HEK293T (cell line): ENCODE measurements at places on chromosomes 7 and 10.
A peak's percentile ranks its signal among the peaks of the same experiment; 100 is the strongest.

- no peak for DNase-seq
These were observed 12.6 kb downstream of the NACAD start for GRCh38 chr7:45075871-45076796.

- no peak for DNase-seq
These were observed 478.1 kb downstream of the PTPRN2 start for GRCh38 chr7:158109364-158110033.

DNA sequence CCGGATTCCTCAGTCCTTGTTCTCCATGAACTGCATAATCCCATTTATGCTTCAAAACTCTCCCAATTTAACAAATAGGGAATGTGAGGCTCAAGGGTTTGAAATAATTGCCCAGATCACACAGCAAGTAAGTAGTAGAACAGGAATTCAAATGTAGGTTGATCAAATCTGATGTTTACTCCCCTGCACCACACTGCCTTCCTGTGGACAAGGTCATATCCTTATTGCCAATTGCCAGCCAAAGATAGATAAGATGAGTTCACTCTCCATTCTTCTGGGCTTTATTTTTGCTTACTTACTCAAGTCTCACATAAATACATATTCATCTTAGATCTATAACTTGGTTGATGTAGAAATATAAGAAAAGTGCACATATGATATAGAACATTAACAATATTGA, 435.2 kb upstream of the ETV1 start:
- DNase-seq, result no peak

- no peak for DNase-seq
These were observed 4.3 kb downstream of the PFKP start for GRCh38 chr10:3071405-3072198.

DNA sequence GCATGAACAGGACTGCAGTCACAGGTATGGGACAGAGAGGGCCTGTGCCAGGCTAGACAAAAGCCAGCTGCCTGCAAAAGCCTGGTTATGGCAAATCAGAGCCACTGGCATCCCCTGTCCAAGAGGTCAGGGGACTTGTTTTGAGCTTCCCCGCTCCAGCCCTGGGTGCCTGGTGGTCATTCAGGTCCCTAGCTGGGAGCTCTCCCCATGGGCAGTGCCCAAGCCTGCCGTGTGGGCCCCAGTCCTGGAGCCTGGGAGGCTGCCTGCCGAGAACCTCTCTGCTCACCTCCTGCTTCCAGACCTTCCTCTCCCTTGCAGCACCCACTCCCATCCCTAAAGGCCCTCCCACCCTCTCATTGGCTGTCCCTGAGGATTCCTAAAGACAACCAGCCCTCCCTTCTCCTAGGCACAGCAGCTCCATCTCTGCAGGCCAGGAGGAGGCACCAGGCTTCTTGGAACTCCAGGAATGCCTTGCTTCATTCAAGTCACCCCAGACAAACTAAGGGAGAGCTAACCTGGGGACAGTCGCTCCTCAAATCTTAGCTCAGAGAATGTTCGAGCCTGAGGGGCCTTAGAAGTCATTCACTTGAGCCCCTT, 150.6 kb downstream of the C10orf105 start:
- no peak for DNase-seq

DNA sequence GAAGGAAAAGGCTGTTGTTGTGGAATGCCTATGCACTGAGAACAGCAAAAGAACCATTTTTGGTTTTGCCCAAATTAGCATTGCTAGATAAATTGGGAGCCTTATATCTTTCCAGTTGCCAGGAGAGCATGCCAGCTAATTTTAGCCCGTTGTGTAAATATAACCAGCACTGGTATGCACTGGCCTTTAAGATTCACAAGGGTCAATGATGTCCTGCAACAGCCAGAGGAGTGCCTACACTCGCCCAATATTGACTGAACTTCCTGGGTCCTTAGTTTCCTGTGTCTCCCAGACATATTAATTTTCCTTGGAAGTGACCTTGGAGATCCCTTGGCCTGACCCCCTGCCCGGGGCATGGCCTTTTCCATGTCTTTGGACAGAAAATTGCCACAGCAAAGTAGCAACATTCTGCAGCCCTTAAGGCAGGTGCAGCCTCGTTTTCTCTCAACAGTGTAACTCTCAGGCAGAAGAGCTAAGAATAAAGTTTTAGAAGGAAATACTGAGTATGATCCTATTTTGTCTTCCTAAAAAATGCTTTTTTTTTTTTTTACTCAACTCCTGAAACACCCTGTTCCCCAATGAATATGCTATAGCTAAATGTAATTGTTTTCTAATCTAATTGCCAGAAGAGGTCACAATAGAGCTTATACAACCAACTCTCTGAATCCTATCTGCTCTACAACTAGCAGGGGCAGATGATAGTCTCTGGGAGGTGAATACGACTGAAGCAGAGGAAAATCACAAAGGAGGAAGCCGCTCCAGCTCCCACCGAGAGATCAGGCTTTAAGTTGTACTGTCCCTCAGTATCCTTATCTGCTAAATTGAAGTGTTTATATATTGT, 131.9 kb upstream of the PCGF5 start:
- DNase-seq, result no peak

- no peak for DNase-seq
These were observed 26.5 kb upstream of the TMEM248 start for GRCh38 chr7:66894463-66895080.

DNA sequence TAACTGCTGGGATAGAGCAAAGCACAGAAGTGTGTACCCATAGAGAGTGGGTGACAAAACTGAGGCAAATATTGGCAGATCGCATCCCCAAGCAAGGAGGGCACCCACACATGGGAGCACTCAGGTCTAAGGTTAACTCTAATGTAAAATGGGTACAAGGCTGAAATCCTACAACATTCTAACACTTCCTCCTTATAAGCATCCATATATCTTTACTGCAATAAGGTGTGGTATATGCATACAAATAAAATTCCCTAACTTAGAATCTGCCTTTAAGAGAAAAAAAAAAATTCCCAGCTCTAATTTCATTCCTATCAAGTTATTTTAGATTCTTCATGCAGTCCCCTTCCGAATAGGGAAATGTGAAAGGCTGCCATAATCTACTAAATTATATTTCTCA, 18.7 kb downstream of the EIF3A start:
- DNase-seq, result no peak

GRCh38 chr7:28358423-28358868, 53.9 kb upstream of the CREB5 start:
- no peak for DNase-seq

- no peak for DNase-seq
These were observed 54.9 kb upstream of the IGFBP3 start for GRCh38 chr7:45975847-45976484.

GRCh38 chr10:61830846-61831273, 70.6 kb upstream of the ARID5B start:
- no peak for DNase-seq

GRCh38 chr7:2109936-2110609, 122.7 kb downstream of the MAD1L1 start:
- DNase-seq, result no peak

DNA sequence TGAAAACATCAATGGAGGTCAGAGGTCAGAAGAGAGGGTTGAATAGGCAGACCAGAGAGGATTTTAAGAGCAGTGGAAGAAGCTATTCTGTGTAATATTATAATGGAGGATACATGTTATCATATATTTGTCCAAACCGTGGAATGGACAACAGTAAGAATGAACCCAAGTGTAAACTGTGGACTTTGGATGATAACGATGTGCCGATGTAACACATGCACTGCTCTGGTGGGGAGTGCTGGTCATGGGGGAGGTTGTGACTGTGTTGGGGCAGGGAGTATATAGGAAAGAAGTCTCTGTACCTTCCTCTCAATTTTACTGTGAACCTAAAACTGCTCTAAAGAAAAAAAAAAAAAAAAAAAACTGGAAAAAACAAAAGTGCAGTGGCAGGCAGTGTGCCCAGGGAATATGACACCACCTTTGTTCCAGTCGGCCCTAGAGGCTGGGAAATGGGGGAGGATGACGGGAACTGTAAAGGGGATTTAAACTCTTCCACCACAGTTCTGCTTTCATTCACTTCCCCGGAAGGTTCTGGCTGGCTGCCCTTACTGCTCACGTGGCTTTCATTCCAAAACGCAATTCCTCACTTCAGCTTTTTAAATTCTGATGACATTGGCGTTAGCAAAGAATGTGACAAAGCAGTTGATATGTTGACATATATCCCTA, 113.7 kb upstream of the ANKRD1 start:
- DNase-seq, result peak; percentile 21

- DNase-seq, result no peak
These were observed 76.4 kb downstream of the GRK5 start for GRCh38 chr10:119283818-119284217.

DNA sequence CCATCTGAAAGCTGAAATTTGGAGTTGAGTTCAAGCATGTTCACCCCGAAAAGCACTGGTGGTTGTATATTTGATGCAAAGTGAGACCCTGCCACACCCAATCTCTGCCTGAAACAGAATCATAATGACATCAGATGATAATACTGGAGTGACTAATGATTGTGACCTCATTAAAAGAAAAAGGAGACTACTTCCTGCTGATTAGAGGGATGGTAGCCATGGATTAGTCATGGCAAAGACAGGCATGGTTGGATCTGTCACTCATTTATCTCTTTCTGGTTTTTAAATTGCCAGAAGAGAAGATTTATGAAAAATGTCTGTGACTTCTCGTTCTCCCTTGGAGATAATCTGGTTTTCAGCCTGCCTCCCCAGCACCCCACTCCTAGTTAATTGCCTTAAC, 101.2 kb downstream of the BAMBI start:
- no peak for DNase-seq

DNA sequence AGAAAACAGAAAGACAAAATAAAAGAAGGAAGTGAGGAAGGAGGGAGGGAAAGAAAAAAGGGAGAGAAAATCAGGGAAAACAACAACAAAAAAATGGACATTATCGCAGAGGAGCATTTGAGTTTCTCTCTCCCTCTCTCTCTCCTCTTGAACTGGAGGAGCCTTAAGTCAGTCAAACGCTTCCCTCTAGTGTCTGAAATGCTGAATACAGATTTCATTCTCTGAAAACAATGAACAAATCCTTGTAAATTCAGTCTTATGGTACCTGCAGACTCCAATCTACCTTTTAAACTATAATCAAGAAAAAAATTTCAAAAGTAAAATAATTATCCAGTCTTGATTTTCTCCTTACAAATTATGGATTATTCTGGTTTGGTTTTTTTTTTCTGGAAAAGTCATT, 89.2 kb upstream of the PFKP start:
- peak; percentile 36 for DNase-seq

- DNase-seq, result no peak
These were observed 31.4 kb downstream of the ANK3 start for GRCh38 chr10:60358282-60358681.

DNA sequence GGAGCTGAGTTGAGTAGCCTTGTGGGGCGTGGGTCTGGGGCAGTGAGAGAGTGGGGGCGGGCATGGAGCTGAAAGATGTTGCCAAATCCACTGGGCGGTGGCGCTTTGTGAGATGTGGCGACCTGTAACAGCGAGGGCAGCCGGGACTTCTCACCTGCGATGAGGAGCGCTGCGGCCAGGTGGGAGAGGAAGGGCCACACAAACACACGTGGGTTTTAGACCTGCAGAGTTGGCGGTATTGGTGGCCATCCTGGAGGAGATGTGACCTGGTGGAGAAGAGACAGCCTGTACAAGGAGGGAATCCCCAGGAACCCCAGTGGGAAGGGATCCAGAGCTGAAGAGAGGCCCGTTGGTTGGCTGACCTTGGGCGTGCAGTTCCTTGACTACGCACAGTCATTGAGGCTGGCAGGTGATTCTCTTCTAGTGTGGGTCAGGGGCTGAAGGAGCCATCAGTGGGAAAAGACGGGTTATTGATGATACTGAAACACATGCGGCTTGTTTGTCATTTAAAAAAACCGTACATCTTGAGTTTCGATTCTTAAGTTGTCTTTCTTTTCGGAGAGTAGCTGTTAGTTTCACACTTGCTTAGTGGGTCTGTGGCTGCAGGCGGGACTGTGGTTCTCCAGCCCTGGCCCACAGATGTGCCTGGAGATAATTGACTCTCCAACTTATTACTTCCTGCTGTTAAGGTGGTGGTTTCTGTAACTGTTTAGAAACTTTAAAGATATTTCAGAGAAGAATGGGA, 2.4 kb downstream of the CHST12 start:
- DNase-seq, result no peak

DNA sequence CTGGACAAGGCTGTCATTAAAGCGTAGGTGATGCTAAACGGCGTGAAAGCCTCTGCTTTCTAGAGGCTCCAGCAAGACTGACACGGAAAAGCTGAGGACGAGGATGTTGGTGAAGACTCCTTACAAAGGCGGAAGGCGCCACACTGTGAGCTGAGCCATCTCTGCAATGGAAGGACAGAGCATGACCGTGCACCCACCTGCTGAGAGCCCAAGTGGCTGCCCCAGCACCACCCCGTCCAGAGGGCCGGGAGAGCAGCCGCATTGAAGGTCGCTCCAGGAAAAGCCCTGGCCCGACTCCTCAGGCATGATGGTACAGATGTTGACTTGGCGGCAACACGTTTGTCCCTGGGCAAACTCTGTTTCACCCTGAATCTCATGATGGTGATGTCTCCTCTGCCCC, 492.7 kb downstream of the DNAJB6 start:
- DNase-seq, result no peak

- no peak for DNase-seq
These were observed 50.2 kb upstream of the GNA12 start for GRCh38 chr7:2894118-2894940.

DNA sequence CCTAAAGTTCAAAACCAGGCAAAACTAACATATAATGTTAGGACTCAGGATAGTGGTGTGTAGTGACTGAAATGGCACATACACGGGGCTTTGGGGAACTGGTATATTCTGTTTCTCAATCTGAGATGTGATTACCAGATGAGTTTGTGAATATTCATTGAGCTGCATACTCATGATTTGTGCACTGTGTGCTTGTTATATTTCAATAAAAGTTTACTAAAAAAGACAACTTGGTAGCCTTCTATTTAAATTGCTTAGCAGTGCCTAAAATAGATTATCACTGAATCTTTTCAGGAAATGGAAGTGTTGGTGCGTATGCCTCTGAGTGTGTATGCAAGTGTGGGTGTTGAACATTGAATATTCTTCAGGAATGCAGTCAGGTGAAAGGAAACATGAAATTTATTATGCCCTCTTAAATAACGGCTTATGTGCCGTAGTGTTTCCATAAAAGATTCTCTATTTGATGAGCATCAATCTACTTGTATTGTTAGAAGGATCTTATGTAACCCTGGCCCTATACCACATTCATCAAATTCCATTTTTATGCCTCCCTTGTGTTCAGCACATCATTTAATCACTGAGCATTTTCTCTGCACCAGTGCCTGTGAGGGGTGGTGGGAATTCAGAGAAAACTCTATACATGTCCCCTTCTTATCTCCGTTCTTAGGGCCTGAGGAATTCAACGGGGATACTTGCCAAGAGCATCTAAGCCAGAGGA, 82.6 kb upstream of the AUTS2 start:
- no peak for DNase-seq

DNA sequence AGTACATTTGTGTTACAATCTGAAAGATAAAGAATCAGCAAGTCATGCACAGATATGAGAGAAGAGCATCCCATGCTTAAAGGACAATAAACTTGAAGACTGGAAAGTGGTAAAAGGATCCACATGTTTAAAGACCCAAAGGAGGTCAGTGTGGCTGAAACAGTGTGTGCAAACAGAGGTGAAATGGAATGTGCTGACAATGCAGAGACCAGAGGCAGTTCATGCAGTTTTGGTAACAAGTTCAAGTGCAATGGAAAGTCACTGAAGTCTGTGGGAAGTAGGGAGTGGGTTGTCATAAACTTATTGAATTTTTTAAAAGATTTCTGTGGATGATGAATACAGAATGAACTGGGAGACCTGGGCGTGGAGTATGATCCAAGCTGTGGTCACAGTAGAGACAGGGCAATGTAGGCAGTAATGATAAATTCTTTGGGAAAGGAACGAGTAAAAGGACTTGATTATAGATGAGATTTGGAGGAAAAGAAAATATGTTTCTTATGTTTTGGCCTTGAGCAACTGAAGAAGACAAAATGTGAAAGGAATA, 408.0 kb downstream of the HGF start:
- no peak for DNase-seq
